DND-41 (cell line): ENCODE measurements at places on chromosomes 1 and 21.
A peak's percentile ranks its signal among the peaks of the same experiment; 100 is the strongest.

- peaks cover 3% of the 10 kb centered on the region for H3K27me3 ChIP-seq
- H3K4me3 ChIP-seq: no peak overlapping the region
- DNase-seq: no peak
- no peak overlapping the region for H3K27ac ChIP-seq
- no peaks in the 10 kb centered on the region for H3K36me3 ChIP-seq
Observed at GRCh38 chr21:36545776-36546511, 66.0 kb upstream of the CLDN14 start.

DNA sequence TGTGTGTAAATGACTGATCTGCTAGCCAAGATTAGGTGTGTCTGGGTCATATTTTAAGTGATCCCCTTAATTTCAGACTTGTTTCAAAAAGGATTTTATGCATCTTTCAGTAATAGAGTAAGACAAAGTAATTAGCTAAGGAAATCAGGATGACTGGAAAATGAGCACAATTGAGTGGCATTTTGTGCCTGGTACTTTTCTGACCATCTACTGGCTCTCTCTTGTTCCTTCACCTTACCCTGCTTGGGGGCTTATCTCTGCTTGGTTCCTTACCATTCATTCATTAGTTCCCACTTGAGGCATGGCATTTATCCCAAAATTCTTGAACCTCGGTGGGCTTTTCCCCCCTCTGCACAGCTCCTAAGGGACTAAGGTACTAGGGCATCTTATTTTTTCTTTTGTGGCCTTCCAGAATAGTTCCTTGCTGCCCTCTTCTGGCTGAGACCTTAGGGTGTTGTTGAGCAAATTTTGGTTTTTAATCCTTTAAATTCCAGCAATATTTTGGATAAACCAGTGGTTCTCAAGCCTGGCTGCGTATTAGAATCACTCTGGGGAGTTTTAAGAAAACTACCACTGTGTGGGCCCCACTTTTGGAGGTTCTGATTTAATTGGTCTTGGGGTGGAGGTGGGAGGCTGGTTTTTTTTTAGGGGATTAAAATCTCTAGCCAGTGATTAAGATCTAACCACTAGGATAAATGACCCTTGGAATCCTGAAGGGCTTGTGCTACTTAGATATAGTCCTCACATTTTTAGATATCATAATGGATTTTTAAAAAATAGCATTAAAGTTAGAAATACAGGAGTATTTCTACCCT is 50.8 kb downstream of the HS2ST1 start:
- H3K27ac ChIP-seq: no peak overlapping the region
- H3K4me3 ChIP-seq: no peak overlapping the region
- H3K27me3 ChIP-seq: no peaks in the 10 kb centered on the region
- H3K4me1 ChIP-seq: no peaks in the 10 kb centered on the region
- H3K36me3 ChIP-seq: no peaks in the 10 kb centered on the region

GRCh38 chr1:200365897-200366426 is 43.9 kb downstream of the ZNF281 start:
- no peaks in the 10 kb centered on the region for H3K36me3 ChIP-seq
- no peaks in the 10 kb centered on the region for H3K4me1 ChIP-seq
- H3K4me3 ChIP-seq: no peak overlapping the region
- no peak overlapping the region for H3K27ac ChIP-seq

GRCh38 chr1:1290238-1290731 is 10.0 kb downstream of the SCNN1D start:
- no peaks in the 10 kb centered on the region for H3K4me1 ChIP-seq
- H3K36me3 ChIP-seq: peaks cover 3% of the 10 kb centered on the region; the same call in 1 of the 2 replicates
- no peaks in the 10 kb centered on the region for H3K27me3 ChIP-seq
- no peak overlapping the region for H3K27ac ChIP-seq
- peak; percentile 45 for DNase-seq
- H3K4me3 ChIP-seq: no peak overlapping the region

DNA sequence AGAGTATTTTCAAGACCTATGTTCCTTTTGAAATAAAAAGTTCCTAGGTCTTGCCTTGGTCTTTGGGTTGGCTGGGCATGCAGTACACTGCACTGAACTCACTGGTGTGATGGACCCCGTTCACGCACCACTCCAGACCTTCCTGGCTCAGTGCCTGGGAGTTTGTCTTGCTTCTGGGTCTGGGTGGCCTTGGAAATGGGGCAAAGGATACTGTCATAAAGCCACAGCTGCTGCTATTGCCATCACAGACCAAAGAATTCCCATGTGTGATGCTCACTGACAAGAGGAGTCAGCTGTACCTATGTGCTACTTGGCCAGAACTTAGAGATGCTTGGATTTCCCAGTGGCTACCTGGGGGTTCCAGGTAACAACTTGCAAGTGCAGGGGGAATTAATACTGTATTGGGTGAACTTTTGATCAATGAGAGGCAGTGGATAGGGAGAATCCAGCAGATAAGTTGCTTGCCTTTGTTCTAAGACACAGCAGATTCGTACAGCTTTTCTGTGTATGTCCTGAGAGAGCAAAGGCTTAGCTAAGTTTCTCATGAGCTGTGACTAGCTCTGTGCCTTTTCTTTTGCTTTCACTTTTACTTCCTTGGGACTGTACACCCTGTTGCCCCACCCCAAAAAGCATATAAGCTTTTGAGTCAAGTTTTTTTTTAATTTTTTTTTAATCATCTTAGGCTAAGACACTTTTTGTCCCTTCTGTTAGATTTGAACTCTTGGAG is 115.3 kb downstream of the RUNX1 start:
- peak overlapping the region; percentile 84 for H3K27ac ChIP-seq
- H3K4me3 ChIP-seq: no peak overlapping the region
- H3K4me1 ChIP-seq: peaks cover 67% of the 10 kb centered on the region
- peaks cover 22% of the 10 kb centered on the region for H3K36me3 ChIP-seq
- H3K27me3 ChIP-seq: no peaks in the 10 kb centered on the region

DNA sequence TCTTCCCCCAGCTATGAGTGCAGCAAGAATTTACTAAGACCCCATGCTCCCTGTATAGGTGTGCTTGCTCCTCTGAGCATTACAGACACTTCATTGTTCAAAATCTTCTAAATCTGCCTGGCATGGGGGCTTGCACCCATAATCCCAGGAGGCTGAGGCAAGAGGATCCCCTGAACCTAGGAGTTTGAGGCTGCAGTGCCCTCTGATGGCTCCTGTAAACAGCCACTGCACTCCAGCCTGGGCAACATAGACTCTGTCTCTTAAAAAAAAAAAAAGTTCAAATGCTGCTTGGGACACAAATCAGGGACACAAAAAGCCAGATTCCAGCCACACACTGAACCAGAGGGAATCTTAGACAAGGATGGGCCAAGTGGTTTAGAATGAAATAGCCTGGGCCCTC is 3.4 kb upstream of the ACOT7 start:
- H3K27me3 ChIP-seq: no peaks in the 10 kb centered on the region
- H3K36me3 ChIP-seq: peaks cover 4% of the 10 kb centered on the region; the same call in 1 of the 2 replicates
- H3K4me1 ChIP-seq: peaks cover 20% of the 10 kb centered on the region
- DNase-seq: no peak
- no peak overlapping the region for H3K27ac ChIP-seq
- no peak overlapping the region for H3K4me3 ChIP-seq

- H3K36me3 ChIP-seq: no peaks in the 10 kb centered on the region
- no peak for DNase-seq
- H3K4me1 ChIP-seq: no peaks in the 10 kb centered on the region; the same call in 1 of the 2 replicates
- H3K27me3 ChIP-seq: no peaks in the 10 kb centered on the region
Observed at GRCh38 chr1:31218705-31219104, 21.0 kb downstream of the NKAIN1 start.

- DNase-seq: no peak
- H3K4me3 ChIP-seq: no peak overlapping the region
- no peaks in the 10 kb centered on the region for H3K36me3 ChIP-seq
- no peaks in the 10 kb centered on the region for H3K27me3 ChIP-seq
- H3K4me1 ChIP-seq: no peaks in the 10 kb centered on the region
Observed at GRCh38 chr1:233569636-233570035, 44.3 kb upstream of the KCNK1 start.

GRCh38 chr1:241557551-241558193 is 25.5 kb downstream of the KMO start:
- H3K36me3 ChIP-seq: no peaks in the 10 kb centered on the region
- H3K4me1 ChIP-seq: no peaks in the 10 kb centered on the region
- DNase-seq: no peak
- peaks cover 8% of the 10 kb centered on the region for H3K27me3 ChIP-seq

DNA sequence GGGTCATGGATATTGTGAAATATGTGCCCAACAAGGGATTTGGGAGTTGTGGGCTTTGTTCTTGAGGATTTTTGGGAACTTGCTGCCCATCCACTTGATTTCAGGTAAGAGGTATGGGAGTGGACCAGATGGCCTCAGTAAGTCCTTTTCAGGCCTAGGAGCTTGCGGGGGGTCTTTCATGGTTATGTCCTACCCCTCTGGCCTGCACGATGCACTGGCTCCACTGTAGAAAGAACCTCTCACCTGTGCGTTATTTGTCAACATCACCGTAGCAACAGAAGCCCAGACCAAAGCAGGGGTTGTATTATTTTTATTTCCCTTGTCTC is 8.6 kb downstream of the RIIAD1 start:
- no peak overlapping the region for H3K4me3 ChIP-seq
- no peak overlapping the region for H3K27ac ChIP-seq
- DNase-seq: no peak
- peaks cover 10% of the 10 kb centered on the region for H3K27me3 ChIP-seq

DNA sequence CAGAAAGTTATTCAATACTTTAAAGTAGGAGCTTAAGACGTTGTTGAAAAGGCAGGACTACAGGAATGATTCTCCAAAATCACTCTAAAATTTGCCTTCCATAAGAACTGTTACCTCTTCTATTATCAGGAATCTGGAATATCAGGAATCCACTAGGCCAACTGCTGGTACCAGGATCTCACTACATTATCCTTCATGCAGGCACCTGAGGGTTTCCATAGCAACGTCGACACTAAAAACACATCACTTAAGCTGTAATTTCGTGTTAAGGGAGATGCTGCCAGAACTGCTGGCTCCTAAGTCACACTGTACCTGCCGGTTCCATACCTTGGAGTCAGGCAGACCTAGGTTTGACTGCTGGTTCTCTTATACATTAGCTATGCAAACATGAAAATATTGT is 139.7 kb upstream of the C1orf87 start:
- H3K27ac ChIP-seq: no peak overlapping the region
- H3K36me3 ChIP-seq: no peaks in the 10 kb centered on the region

GRCh38 chr1:77605246-77606026 is 77.0 kb downstream of the ZZZ3 start:
- H3K27me3 ChIP-seq: no peaks in the 10 kb centered on the region
- no peak overlapping the region for H3K4me3 ChIP-seq
- no peak overlapping the region for H3K27ac ChIP-seq
- H3K4me1 ChIP-seq: no peaks in the 10 kb centered on the region
- peaks cover 15% of the 10 kb centered on the region; the same call in 1 of the 2 replicates for H3K36me3 ChIP-seq

GRCh38 chr1:55867304-55867843 is 652.2 kb upstream of the USP24 start:
- no peaks in the 10 kb centered on the region for H3K36me3 ChIP-seq
- H3K27ac ChIP-seq: no peak overlapping the region
- H3K4me1 ChIP-seq: no peaks in the 10 kb centered on the region
- H3K27me3 ChIP-seq: no peaks in the 10 kb centered on the region
- no peak for DNase-seq
- no peak overlapping the region for H3K4me3 ChIP-seq

GRCh38 chr1:98502937-98503336 is 158.6 kb upstream of the SNX7 start:
- H3K27ac ChIP-seq: no peak overlapping the region
- H3K36me3 ChIP-seq: no peaks in the 10 kb centered on the region
- no peaks in the 10 kb centered on the region for H3K4me1 ChIP-seq
- H3K27me3 ChIP-seq: no peaks in the 10 kb centered on the region
- DNase-seq: no peak
- H3K4me3 ChIP-seq: no peak overlapping the region

GRCh38 chr1:51192213-51192843 is 43.7 kb upstream of the RNF11 start:
- DNase-seq: peak; percentile 73
- no peak overlapping the region for H3K4me3 ChIP-seq
- H3K36me3 ChIP-seq: no peaks in the 10 kb centered on the region

GRCh38 chr1:116804736-116805135 is 50.5 kb downstream of the CD2 start:
- H3K4me3 ChIP-seq: no peak overlapping the region
- DNase-seq: no peak
- no peak overlapping the region for H3K27ac ChIP-seq
- H3K36me3 ChIP-seq: no peaks in the 10 kb centered on the region

DNA sequence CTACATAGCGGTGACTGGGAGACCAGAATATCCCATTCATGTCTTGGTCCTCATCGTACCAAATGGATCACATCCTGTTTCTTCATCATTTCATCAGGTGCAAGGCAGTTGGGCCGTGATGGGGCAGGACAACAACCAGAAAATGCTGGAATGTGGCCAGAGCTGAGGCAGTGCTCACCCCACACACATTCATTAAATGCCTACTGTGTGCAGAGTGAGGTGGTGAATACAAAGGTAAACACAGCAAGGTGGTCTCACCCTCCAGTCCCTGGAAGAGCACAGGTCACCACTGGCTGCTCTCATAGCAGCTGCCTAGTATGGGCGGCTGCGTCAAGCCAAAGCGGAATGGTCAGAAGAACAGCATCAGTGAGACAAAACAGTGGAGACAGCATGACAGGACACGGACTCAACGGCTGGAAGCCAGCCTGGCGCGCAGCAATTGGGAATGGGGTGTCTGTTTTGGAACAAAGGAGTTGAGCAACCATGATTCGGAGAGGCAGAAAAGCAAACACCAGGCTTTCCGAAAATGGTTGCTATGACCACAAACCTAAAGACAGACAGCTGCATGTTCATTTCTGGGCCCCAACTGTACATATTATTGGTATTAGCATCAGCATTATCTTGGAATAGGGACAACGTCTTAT is 5.6 kb upstream of the ADAMTSL4 start:
- DNase-seq: no peak
- H3K4me1 ChIP-seq: no peaks in the 10 kb centered on the region
- H3K27ac ChIP-seq: no peak overlapping the region

GRCh38 chr1:68101829-68102228 is 51.4 kb upstream of the DIRAS3 start:
- DNase-seq: no peak
- no peak overlapping the region for H3K27ac ChIP-seq
- peaks cover 2% of the 10 kb centered on the region for H3K27me3 ChIP-seq
- no peak overlapping the region for H3K4me3 ChIP-seq
- H3K36me3 ChIP-seq: no peaks in the 10 kb centered on the region
- no peaks in the 10 kb centered on the region for H3K4me1 ChIP-seq

DNA sequence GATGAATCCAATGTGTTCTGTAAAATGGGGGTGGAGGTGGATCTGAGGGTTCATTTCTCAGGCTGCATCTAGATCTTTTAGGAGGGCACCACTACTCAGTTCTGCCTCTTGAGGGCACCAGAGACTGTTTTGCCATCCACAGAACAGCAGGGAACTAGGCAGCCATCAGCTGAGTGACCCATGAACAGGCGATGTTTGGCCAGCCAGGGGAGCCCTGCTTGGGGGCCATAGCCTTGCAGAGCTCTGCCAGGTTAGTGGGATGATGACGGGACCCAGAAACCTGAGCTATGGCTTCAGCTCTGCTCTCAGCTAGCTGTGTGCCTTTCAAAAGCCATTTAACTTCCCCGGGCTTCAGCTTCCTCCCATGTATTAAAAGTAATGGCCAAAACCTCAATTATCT is 13.4 kb upstream of the NOS1AP start:
- H3K27me3 ChIP-seq: peaks cover 3% of the 10 kb centered on the region
- peak; percentile 45 for DNase-seq
- H3K4me1 ChIP-seq: no peaks in the 10 kb centered on the region
- no peak overlapping the region for H3K4me3 ChIP-seq

GRCh38 chr1:205751036-205751651 is 1.2 kb upstream of the NUCKS1 start:
- peak overlapping the region; percentile 98 for H3K27ac ChIP-seq
- peaks cover 38% of the 10 kb centered on the region for H3K4me1 ChIP-seq
- H3K36me3 ChIP-seq: peaks cover 30% of the 10 kb centered on the region
- no peak overlapping the region; the same call in 1 of the 2 replicates for H3K4me3 ChIP-seq
- DNase-seq: peak; percentile 26
- H3K27me3 ChIP-seq: no peaks in the 10 kb centered on the region

- no peak overlapping the region for H3K4me3 ChIP-seq
- peak overlapping the region; percentile 76 for H3K27ac ChIP-seq
- H3K27me3 ChIP-seq: no peaks in the 10 kb centered on the region
- DNase-seq: peak; percentile 33
Observed at GRCh38 chr1:101338714-101339430, 102.1 kb downstream of the S1PR1 start.
